Activated CD4-positive, alpha-beta memory T cell treated with anti-CD3 and anti-CD28 coated beads, Interleukin-2, amount 10 ng/mL, durations not matched to agents 7 days and 5 days (primary cell): ENCODE measurements at places on chromosomes 1 and 21. TPM values are rescaled to one million over a fixed set of nuclear protein-coding genes. Genes with fewer than 3 reads are reported as not detected.

DNA sequence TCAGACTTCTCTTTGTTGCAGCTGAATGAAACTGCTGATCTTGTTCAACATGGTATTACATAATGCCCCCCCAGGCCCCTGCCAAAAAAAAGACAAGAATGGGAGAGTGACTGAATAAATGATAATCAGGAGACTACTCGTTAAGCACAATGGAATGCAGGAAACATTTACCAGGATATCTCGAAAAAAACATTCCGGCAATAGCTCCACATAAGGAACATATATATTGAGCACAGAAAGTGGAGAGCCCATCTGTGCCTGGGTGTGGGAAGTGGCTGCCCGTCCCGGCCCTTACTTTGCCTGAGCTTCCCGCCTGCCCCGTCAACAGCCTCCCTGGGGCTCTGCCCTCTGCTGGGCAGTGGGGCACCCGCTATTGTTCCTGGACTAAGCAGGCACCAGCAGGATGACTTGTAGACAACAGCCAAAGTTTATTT, 13.3 kb downstream of the TRIM11 start:
- peaks cover 16% of the 10 kb centered on the region for H3K4me1 ChIP-seq
- H3K36me3 ChIP-seq: peaks cover 45% of the 10 kb centered on the region
- DNase-seq: no peak
- H3K27ac ChIP-seq: no peak overlapping the region
- H3K4me3 ChIP-seq: no peak overlapping the region

DNA sequence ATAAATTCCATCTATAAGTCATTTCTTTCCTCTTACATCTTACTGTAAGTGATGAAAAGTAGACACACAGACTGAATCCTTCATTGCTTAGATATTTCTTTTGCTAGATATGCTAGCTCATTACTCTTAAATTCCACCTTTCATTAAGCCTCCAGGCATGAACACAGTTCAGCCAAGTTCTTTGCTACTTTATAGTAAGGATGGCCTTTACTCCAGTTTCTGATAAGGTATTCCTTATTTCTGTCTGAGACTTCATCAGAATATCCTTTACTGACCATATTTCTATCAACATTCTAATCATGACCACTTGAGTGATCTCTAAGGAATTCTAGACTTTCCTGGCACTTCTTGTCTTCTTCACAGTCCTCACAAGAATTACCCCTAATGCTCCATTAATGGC, 191.7 kb upstream of the KCTD3 start:
- H3K4me1 ChIP-seq: no peaks in the 10 kb centered on the region
- no peak for DNase-seq
- H3K27me3 ChIP-seq: no peaks in the 10 kb centered on the region
- no peaks in the 10 kb centered on the region for H3K36me3 ChIP-seq
- H3K27ac ChIP-seq: no peak overlapping the region

GRCh38 chr1:97151651-97152050, 430.1 kb downstream of the PTBP2 start:
- no peak overlapping the region for H3K27ac ChIP-seq
- H3K27me3 ChIP-seq: no peaks in the 10 kb centered on the region
- H3K4me1 ChIP-seq: no peaks in the 10 kb centered on the region
- H3K4me3 ChIP-seq: no peak overlapping the region
- no peaks in the 10 kb centered on the region for H3K36me3 ChIP-seq

The CELA3A gene
- total RNA-seq: not detected

The C1orf53 gene
- total RNA-seq: 0.55 TPM
